Cardiac septum (tissue), 1 donor: ENCODE measurements at places on chromosomes 6 and 20. TPM values are rescaled to one million over a fixed set of nuclear protein-coding genes. Genes with fewer than 3 reads are reported as not detected.

DNA sequence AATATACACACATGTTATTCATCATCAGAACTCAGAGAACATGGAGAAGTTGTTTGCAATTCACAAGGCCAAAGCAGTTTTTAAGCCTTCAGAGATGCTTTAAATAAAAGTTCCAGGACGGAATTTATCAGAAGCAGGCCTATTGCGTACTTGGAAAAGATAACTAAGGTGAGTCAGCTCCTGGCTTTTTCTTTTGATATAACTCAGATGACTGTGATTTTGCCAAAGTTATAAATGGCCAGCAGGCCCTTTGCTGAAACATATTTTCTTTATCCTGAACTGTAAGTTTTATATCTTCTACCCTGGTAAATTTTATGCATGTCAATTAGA is 55.0 kb upstream of the PLCB1 start:
- DNase-seq, result no peak

GRCh38 chr20:1330075-1330830 is 1.3 kb upstream of the SDCBP2 start:
- no peak for DNase-seq

DNA sequence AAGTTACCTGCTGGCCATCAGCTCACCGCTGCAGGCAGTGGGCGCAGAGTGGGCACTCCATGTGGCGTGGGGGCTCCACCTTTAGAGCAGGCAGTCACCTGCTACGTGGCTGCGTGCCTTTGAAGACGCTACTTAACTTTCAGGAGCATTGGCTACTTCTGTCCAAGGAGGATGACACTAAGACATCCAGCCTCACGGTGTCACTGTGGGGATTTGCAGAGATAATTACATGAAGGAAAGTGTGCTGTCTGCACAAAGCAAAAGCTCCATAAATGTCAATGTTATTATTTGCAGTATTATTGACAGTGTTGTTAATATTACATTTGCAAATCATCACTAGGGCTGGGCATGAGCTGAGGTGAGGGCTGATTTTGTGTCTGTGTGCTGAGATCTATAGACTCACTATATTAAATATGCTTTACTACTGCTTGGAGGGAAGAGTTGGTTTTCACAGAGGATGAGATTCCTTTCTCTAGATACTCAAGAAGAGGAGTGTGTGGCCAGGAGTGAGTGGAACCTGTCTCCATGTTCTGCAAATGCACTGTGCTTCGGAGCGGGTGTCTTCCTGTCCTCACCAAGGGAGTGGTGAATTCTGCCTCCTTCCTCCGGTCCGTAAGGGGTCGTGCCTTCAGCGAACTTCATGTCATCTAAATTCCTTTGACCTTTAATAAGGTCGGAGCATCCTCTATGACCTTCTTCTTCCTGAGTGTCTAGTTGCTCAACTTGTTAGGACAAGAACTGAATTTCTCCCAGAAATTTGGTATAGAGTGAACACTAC is 165.8 kb upstream of the SYNDIG1 start:
- DNase-seq, result no peak

Gene TRAPPC3L
- 0.16 TPM for total RNA-seq

Gene SLC12A5
- total RNA-seq, result 0.73 TPM

DNA sequence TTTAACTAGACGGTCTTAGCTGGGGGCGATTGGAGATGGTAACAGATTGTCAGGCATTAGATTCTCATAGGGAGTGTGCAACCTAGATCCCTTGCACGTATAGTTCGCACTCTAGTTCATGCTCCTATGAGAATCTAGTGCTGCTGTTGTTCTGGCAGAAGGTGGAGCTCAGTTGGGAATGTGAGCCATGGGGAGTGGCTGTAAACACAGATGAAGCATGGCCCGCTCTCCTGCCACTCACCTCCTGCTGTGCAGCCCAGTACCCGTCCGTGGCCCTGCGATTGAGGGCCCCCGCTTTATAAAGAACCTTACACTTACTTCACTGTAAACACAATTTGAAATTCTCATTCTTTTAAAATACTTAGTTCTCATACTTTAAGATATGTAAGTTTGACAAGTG is 339.4 kb downstream of the CDH26 start:
- no peak for DNase-seq

GRCh38 chr6:72739368-72739779 is 117.5 kb downstream of the KCNQ5 start:
- no peak for DNase-seq

DNA sequence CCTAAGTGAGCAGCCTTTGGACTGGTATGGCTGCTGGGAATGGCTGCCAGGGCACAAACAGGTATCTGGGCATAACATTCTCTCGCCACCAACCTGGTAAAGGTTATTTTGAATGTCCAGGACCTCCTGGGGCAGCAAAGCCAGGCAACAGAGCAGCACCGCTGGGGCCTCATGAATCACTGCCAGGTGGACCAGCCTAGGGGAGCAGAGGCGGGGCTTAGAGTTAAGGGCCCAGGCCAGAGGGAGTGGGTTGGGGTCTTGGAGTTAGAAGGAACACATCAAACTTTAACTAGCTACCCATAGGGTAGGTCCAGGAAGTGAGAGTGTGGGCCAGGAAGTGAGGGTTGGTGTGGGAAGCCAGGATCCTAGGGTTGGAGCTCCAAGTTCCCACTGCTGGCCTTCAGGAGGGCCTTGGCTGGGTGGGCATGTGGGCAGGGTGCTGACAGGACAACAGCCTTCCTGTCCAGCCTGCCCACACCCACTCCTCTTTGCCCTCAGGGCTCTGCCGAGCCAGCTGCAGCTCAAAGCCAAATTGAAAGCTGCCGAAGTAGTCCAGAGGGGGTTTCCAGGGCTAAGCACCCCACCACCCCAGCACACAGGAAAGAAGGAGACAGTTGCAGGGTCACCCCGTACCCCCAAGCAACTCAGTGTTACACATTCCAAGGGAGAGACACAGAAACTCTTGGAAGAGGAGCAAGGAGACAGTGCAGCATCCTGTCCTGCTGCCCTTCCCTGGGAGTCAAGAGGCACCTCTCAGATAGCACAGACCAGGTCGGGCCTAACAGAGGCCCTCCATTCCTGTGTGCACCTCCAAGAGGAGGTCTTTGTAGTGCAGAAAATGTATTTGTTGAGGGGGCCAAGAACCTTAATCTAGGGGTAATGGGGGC is 2.6 kb downstream of the NFKBIE start:
- DNase-seq, result no peak

DNA sequence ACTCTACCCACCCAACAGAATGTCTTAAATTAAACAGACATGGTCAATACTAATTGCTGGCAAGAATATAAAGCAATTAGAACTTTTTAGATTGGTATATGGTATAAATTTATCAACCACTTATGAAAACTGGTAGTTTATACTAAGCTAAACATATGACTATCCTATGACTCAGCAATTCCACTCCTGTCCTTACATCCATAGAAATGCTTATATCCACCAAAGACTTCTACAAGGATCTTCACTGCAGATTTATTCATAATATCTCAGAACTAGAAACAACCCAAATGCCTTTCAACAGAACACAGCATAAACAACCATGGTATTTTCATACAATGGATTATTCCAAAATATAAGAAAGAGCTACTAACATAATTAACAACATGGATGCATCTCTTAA is 4.6 kb downstream of the ZNF184 start:
- no peak for DNase-seq

DNA sequence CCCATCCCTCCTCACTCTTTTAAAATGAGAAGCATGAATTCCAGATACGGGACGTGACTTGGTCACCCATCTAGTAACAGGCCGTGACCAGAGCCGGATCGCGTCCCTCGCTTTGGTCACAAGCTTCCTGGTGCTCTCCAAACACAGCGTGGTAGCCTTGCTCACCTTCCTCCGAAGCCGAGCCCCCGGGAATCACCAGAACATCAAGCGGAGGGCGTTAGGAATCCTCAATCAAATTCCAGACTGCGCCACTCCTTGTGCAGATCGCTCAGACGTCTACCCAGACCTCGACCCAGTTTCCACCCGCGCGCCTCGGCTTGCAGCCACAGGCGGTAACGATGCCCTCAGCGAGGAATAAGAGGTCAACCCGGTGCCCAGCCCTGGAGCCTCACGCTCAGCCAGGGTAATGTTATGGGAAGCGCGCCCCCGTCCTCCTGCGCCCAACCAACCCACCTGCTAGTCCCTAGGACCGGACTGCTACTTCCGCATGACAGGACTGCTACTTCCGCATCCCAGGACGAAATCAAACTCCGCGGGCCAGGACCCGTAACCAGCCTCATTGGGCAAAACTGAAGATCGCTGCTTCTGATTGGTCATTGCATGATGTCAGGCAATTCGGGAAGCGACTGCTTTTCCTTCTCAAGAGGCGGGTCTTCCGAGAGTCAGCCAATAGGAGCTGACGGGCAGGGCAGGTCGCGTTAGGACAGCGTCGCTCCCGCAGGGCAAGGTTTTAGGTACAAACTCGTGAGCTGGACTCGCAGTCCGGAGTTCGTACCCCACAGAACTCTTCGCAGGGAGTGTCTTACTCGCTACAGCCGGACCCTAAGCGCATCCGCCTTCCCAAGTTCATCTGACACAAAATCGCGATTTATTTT is at the start of gene MTFR2:
Gene MTFR2 (minus strand): TSS at position 501 of the 875 bp plus-strand sequence. CDS start 1,212 bp downstream, outside the sequence.
- DNase-seq, result peak; percentile 96

Gene PLG
- total RNA-seq, result not detected

GRCh38 chr20:47647994-47648393 is 137.3 kb downstream of the SULF2 start:
- DNase-seq, result no peak

DNA sequence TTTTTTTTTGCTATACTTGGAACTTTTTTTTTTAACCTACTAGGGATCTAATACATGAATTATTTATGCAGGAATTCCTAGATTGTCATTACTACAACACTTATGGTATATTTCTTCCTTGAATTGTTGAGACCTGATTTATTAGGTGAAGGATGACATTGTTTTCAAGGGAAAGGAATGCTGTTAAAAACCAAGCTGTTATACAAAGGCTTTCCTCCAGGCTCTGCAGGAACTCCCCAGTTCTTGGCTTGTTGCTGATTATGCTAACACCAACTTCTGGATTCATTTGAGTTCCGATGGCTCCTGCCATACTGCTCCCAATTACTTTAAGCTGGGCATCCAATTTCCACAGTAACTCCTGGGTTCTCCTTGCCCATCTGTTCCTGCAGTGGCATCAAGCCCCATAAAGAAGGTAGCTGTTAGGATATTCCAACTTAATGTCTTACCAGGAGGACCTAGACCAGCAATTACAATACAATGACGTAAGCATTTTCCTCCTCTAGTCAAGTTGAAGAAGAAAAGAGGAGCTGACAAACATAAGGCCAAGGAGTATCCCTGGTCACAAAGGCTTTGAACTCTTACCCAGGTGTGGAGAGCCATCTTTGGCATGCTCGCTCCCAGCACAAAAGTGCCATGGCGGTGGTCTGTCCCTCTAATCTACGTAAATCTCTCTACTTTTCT is 215.9 kb upstream of the AGPAT4 start:
- no peak for DNase-seq

DNA sequence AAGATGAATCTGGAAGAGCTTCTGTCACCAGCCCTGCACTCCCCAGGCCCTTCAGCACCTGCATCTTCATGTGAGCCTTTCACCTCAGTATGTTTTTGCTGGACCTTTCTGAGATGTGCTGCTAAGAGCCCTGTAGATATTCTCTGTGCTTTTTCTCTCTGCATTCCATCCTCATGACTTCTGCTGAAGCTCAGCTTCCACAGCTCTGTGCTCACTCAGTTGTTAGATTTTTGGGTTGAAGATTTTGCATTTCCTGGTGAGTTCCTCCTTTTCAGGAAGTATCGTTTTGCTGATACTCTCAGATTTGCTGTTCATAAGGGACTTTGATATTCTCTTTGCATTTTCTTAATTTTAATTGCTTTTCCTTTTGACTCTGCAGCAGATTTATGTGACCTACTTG is 18.3 kb downstream of the KIAA1586 start:
- DNase-seq, result no peak

Gene TAF8
- total RNA-seq, result 22.3 TPM

Gene ZSWIM3
- total RNA-seq, result 2.0 TPM

DNA sequence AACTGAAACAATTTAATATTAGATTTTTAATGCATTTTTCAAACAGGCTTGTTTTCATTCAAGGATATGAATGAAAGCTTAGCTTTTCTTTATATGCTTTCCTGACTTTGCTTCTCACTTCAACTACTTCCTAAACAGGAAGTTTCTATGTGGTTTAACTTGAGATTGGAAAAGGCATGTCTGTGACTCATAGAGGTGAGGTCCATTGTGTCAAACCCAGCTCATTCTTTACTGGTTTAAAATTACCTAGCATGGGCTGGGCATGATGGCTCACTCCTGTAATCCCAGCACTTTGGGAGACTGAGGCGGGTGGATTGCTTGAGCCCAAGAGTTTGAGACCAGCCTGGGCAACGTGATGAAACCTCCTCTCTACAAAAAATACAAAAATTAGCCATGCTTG is 34.4 kb downstream of the EFHC1 start:
- no peak for DNase-seq

- no peak for DNase-seq
These were observed 108.1 kb downstream of the TMEM200A start for GRCh38 chr6:130473886-130474285.

DNA sequence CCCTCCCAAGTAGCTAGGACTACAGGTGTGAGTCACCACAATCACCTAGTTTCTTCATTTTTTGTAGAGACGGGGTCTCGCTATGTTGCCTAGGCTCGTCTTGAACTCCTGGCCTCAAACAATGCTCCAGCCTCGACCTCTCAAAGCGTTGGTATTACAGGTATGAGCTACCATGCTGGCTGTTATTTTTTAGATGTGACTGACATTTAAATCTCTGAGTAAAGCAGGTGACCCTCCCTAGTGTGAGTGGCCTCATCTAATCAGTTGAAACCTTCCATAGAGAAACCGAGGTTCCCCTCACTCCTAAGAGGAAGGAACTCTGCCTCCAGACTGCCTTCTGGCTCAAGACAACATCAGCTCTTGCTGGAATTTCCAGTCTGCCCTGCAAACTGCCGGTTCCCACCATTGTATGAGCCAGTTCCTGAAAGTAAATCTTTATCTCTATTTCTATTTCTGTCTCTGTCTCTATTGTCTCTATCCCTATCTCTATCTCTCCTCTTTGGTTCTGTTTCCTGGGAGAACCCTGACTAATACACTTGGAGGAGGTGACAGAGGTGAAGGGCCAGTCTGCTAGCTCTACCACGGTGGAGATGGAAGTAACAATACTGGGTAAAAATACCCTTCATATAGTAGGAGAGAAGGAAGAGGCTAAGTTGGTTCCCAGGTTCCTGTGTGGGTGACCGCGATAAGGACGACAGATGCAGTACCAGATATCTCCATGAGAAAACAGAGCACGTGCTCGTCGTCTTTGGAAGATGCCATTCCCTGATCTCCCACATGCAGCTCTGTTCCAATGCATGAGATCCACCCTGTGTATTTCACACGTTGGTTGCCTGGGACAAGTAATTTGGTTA is 81.0 kb downstream of the MYB start:
- no peak for DNase-seq

DNA sequence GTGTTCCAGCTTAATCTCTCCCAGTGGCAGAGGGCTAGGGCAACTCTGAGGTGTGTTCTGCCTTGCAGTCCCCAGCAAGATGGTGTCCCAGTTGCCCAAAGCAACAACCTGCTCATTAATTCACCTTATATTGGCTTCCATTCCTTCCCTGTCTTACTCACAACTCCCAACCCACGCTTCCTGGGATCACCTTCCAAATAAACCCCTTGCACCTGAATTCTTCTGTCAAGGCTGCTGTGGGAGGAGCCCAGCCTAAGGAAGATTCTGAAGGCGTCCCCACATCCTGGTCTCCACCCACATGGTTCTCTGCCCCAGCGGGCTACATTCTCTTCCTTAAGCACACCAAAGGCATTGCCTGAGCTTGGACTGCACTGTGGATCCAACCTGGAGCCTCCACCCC is 116.6 kb upstream of the MAFB start:
- DNase-seq, result no peak

Gene ADAM33
- 3.0 TPM for total RNA-seq

GRCh38 chr6:13683038-13683437 is 28.6 kb downstream of the RANBP9 start:
- no peak for DNase-seq

- DNase-seq, result no peak
These were observed 141.9 kb downstream of the CCDC170 start for GRCh38 chr6:151635741-151636140.
